Stimulated activated CD8-positive, alpha-beta memory T cell treated with anti-CD3 and anti-CD28 coated beads, Interleukin-7, amount 100 ng/mL, for 24 hours (primary cell): ENCODE measurements at places on chromosomes 13 and 19.
A peak's percentile ranks its signal among the peaks of the same experiment; 100 is the strongest.

GRCh38 chr19:3075605-3076431 lies 13.5 kb upstream of the TLE5 start:
- peak; percentile 65 for DNase-seq

DNA sequence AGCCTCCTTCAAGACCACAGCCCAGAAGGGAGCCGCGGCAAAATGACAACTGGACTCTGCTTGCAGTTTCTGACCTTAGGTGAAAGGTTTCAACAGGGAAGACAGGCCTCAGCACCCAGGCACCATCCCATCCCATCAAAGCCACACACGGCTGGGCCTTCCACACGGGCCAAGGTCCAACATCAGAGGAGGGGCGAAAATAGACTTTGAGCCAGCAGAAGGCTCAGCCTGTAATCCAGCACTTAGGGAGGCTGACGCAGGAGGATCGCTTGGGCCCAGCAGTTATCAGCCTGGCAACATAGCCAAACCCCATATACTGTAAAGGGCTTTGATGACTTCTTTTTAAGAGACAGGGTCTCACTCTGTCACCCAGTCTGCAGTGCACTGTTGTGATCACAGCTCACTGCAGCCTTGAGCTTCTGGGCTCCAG lies 26.8 kb upstream of the TINCR start:
- DNase-seq, result no peak

GRCh38 chr19:17718947-17719711 lies at the start of gene MAP1S:
MAP1S (plus strand) TSS chr19:17719480; CDS start chr19:17719503, 23 bp downstream.
- peak; percentile 46 for DNase-seq

GRCh38 chr13:51311957-51312520 lies 27.5 kb upstream of the SERPINE3 start:
- no peak for DNase-seq

DNA sequence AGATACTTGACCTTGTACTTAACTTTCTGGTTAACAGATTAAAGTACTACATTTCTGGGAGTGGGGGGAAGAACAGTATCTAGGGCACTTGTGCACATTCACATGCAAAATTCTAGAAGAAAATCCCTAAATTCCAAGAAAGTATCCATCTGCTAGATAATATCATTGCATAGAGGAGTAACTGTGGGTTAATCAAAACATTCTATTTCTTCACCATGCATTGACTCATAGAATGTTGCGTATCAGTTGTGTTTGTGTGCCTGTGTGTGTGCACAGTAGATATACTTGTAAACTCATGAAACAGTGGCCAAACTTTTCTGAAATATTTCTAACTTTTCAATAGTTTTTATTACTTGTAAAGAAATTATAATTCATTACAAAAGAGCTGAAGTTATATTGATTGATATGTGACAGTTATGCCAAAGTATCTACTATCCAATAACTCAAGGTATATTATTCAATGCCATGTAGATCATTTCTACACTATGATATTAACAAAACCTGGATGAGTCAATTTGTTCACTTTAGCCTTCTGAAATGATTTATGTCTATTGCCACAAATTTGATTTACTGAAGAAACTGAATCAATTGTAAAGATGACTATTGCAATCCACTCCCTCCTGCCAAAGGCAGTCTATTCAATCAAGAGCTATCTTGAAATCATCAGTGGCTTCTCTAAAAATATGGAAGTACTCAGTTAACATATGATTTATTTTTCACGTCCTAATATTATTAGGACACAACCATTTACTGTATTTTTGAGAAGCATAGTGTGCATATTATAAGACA lies 756.7 kb upstream of the ARGLU1 start:
- no peak for DNase-seq

- DNase-seq, result peak; percentile 70
These were observed 14.4 kb downstream of the CAPN12 start for GRCh38 chr19:38729653-38730469.

GRCh38 chr13:42973581-42973980 lies 18.5 kb downstream of the EPSTI1 start:
- DNase-seq, result no peak

DNA sequence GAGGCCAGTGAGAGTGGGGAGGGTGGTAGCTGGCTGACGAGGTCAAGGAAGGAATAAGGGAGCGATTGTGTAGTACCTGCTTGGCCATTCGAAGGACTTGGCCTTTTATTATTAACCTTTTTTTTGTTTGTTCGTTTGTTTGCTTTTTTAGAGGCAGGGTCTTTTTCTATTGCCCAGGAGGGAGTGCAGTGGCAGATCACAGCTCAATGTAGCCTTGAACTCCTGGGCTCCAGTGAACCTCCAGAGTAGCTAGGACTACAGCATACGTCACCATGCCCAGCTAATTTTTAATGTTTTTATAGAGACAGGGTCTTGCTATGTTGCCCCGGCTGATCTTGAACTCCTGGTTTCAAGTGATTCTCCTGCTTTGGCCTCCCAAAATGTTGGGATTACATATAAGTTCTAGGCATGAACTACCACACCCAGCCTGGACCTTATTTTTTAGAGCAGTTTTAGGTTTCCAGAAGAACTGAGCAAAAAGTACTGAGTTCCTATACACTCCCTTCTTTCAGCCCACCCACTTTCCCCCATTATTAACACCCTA lies 25.5 kb downstream of the ARHGEF7 start:
- DNase-seq, result no peak

DNA sequence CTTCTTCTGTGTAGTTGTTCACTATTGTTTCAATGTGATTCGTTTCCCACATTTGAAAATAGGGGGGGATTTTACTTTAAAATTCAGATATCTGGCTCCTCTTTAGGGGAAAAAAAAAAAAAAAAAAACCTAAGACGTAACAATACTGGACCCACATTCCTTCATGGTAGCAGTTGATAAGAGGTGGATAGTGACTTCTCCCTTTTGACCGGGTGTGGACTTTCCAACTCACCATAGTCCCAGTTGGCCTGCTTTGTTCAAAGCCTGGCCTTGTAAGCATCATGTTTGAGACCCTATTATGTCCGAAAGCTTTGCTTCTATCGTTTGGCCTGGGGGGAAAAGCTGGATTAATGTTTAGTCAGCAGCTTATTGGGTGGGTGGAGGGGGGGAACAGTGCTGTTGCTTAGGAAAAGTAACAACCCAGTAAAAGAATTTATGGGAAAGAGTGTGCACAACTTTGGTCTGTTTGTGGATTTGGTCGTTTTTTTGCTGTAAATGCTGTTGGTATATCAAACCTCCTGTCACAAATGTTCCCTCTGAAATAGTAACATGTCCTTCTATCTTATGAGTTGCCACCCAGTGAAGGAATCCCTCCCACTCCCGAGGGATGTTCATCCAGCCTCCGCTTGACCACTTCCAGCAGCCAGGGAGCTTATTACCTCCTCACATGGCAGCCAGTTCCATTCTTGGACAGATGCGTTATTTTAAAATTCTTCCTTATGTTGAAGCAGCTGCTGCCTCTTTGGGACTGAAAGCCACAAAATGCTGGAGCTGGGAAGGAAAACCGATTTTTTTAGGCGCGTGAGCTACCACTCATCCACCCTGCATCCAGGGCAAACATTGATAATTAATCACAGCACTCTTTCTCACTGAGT lies 10.4 kb downstream of the SAMD4B start:
- no peak for DNase-seq

DNA sequence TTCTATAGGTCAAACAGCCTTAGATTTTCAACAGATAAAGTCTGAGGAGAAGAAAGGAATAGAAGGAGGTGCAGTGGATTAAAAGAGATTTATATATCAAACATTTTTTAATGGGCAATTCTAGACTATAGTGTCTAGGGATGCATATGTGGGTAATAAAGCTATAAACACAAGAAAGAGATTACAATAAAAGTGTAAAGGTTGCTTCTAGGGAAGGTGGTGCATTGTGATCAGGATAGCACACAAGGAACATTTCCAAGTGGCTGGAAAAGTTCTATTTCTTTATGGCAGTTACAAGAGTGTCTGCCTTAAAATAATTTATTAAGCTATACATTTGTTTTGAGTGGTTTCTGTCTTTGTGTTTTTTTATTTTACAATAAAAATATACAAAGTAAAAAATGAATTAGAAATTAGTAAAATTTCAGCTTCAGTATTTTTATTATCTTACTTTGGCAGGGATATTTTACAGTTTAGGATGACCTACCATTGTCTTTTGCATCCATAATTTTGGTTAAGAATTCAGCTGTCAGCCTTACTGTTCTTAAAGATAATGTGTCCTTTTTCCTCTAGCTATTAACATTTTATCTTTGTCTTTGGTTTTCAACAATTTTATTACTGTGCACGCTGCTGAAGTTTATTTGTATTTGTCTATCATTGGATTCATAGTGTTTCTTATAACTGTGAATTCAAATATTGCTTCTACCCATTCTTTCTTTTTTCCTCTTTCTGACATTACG lies 221.8 kb downstream of the LACC1 start:
- no peak for DNase-seq

GRCh38 chr13:99923877-99924582 lies 47.5 kb downstream of the ZIC5 start:
- no peak for DNase-seq

GRCh38 chr19:33407716-33408115 lies 34.2 kb downstream of the CEBPG start:
- DNase-seq, result no peak

GRCh38 chr13:109698779-109699178 lies 87.6 kb downstream of the IRS2 start:
- DNase-seq, result no peak

DNA sequence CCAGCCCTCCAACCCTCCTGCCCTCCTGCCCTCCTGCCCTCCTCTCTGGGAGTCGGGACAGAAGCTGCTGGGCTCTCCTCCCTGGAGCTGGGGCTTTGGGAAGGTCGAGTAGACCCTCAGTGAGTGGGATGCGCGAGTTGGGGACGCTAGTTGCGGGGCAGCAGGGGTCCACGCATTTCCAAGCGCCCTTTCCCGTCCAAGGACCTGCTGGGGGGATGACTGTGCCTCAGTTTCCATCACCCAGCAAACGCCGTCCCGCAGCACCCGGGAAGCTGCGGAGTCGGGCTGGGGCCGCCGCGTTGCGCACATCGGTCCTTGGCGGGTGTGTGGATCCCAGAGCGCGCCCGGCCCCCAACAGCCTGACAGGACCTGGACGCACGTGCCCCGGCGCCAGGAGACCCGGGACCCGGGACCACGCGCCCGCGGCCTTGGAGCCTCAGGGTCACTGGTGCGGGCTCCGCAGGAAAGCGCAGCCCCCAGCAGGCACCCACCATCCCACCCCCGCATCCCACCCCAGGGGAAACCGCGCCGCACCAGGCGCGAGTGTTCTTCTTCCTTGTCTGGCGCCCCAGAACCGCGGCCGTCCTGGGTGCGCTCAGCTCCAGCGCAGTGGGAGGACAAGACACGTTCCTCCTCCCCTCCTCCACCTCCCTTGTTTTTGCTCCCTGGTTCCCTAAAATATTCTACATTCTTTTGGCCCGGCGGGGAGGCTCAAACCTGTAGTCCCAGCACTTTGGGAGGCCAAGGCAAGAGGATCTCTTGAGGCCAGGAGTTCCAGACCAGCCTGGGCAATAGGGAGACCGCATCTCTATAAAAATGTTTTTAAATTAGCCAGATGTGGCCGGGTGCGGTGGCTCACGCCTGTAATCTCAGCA lies 9.2 kb downstream of the ONECUT3 start:
- DNase-seq, result no peak

DNA sequence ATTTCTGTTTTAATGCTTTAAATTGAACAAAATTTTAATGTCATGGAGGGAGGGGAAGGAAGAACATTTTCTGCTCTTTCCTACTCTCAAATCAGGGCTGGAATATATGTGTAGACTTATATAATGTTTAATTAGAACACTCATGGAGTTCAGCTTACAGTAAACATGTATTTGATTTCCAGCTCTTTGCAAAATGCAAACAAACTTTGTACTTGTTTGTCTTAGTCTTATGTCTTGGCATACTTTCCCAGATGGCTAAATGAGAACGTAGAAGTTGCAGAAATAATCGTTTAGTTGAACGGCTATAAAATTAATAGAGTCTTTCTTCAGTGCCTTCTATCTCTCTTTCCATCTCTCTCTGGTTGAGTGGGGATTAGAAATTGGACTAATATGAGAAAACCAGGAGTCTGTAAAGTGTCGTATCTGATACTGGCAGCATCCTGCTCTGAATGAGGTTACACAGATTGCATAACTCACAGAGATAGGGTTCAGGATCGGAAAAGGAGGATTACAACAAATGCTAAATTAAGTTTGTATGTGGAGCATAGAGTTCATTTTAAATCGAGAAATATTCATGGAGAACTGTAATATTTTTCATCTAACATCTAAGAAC lies 82.3 kb downstream of the FGF9 start:
- no peak for DNase-seq

GRCh38 chr13:43664700-43665191 lies 122.0 kb downstream of the ENOX1 start:
- no peak for DNase-seq

GRCh38 chr13:73816702-73817101 lies 317.5 kb downstream of the KLF12 start:
- DNase-seq, result no peak

GRCh38 chr13:113592571-113592970 lies 8.0 kb downstream of the TFDP1 start:
- DNase-seq, result no peak

DNA sequence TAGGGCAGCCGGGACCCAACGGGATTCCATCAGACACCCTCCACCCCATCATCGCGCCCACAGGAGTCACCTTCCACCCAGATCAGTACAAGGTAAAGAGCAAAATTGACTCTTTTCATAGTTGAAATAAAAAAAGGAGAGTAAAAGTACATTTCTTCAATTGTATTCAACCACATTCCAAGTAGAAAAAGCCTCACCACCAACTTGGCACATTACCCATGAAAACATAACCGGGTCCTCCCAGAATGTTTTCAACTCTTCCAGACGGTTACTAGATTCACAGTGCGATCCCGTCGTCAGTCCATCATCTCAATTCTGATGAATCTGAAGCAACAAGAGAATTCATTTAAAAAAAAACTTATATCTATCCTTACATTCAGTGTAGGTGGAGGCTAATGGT lies 125.2 kb downstream of the RAB20 start:
- DNase-seq, result no peak

DNA sequence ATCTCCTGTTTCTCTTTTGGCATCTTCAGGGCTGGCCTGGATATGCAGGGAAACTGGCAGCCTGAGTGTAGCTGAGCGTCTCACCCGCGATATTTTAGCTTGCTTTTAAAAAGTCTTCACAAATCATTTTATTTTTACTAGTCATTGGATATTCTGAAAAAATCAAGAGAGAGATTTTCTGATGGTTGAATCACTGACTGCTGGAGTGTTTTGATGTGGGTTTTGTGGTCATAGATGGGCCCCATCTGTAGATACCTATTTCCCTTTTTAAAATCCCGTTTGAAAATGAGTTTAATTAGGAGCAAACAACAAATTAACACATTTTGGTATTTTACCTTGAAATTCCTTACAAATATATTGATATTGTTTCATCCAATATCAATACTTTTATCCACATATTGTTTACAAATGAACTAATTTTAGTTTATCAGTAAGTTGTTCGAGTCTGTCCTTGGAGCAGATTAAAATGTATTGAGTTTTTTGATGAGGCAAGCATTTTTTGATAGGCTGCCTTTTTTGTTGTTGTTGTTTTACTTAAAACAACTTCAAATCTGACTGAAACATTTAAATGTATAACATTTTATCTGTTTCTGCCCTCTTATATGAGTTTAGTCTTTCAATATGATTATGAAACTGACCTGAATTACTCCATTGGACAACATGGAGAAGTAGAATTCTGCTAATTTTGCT lies 21.5 kb upstream of the OXGR1 start:
- no peak for DNase-seq
